ENCODE measurements at places on chromosomes 5 and 9. TPM values are rescaled to one million over a fixed set of nuclear protein-coding genes. Genes with fewer than 3 reads are reported as not detected.

GRCh38 chr5:88964831-88965230 is 81.8 kb upstream of the MEF2C start:
- H3K4me1 ChIP-seq = no peaks in the 10 kb centered on the region
- no peak overlapping the region for H3K27ac ChIP-seq
- H3K4me3 ChIP-seq = no peak overlapping the region
- no peak for DNase-seq
- no peaks in the 10 kb centered on the region for H3K27me3 ChIP-seq
- no peaks in the 10 kb centered on the region for H3K36me3 ChIP-seq

FBXL7 gene
- 20.5 TPM for total RNA-seq

DNA sequence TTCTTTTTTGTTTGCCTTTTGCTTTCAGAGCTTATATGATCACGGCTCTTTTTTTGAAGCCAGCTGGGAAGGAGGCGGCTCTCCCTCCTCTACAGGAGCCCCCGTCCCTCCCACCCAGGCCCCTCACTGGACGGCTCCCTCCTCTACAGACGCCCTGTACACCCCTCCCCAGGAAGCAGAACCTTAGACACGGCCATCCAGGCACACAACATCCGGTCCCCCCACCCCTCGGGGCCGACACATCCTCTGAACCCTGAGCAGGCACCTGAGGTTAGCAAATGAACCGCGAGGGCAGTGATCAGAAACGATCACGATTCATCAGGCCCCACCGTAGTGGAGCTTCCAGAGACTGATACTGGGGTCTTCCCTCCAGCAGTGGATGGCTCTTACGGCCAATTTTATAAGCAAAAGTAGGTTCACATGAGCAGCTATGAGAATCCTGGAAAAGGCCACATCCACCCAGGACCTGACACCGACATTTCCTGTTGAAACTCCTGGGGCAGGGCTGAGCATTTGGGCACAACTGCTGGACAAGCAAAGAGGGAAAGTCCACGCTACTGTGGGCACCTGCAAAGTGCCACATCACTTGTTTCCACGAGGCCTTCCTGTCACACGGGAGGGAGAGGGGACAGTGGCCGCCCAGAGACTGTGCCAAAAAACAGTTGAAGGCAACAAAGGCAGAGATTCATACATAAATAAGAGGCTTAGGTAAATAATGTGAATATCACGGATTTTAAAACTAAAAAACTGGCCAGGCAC is 78.9 kb downstream of the SEMA4D start:
- no peaks in the 10 kb centered on the region for H3K36me3 ChIP-seq
- H3K27me3 ChIP-seq = no peaks in the 10 kb centered on the region
- peaks cover 4% of the 10 kb centered on the region for H3K4me1 ChIP-seq
- H3K27ac ChIP-seq = no peak overlapping the region
- DNase-seq = no peak

ZDHHC21 gene
- total RNA-seq = 5.4 TPM

DNA sequence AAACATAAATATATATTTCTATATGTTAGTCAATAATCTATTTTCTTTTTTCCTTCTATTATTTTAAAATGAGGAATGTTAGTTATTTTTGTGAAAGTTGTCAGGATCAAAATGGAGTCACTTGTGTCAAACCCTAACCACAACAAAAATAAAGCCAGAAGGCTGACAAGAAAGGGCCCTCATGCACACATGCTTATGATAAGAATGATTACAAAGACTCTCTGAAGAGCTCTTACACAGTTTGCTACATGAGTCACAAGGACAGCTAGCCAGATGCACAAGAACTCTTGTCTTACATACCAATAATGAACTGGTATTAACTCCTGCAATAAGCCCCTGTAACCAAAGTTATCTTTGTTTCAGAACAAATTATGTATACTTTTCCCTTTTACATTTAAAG is 64.7 kb downstream of the GGTA1 start:
- H3K4me3 ChIP-seq = no peak overlapping the region
- H3K36me3 ChIP-seq = no peaks in the 10 kb centered on the region
- peaks cover 3% of the 10 kb centered on the region for H3K4me1 ChIP-seq
- DNase-seq = no peak
- H3K27me3 ChIP-seq = no peaks in the 10 kb centered on the region

- no peaks in the 10 kb centered on the region for H3K4me1 ChIP-seq
- no peak overlapping the region for H3K27ac ChIP-seq
- H3K27me3 ChIP-seq = peaks cover 3% of the 10 kb centered on the region
Measured at GRCh38 chr5:174145091-174145490, 99.6 kb downstream of the NSG2 start.

PCDHB5 gene
- total RNA-seq = 6.4 TPM

FCHSD1 gene
- total RNA-seq = 2.4 TPM

- no peaks in the 10 kb centered on the region for H3K4me1 ChIP-seq
- no peak overlapping the region for H3K4me3 ChIP-seq
- no peak overlapping the region for H3K27ac ChIP-seq
- H3K36me3 ChIP-seq = no peaks in the 10 kb centered on the region
- H3K27me3 ChIP-seq = no peaks in the 10 kb centered on the region
Measured at GRCh38 chr5:171743436-171744076, 42.1 kb upstream of the SMIM23 start.

GRCh38 chr5:176562189-176562588 is 13.0 kb downstream of the CDHR2 start:
- no peak for DNase-seq
- H3K4me1 ChIP-seq = no peaks in the 10 kb centered on the region
- no peak overlapping the region for H3K4me3 ChIP-seq
- no peak overlapping the region for H3K27ac ChIP-seq
- H3K36me3 ChIP-seq = no peaks in the 10 kb centered on the region

DNA sequence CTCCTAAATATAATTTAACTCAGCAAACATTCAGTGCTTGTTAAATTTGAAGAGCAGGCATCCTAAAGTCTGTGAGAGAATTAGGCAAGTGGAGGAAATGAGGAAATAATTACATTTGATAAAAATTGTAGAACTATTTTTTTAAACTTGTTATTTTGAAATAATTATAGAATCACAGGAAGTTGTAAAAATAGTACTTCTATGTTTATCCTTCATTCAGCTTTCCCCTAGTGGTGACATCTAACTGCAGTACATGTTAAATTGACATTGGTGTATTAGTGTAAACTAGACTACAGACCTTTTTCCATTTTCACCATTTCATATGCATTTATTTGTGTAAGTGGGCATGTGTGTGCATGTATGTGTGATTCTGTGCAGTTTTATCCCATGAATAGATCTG is 51.6 kb downstream of the F2RL2 start:
- no peaks in the 10 kb centered on the region for H3K36me3 ChIP-seq
- H3K4me1 ChIP-seq = no peaks in the 10 kb centered on the region
- H3K27me3 ChIP-seq = no peaks in the 10 kb centered on the region
- H3K27ac ChIP-seq = no peak overlapping the region
- no peak overlapping the region for H3K4me3 ChIP-seq
- DNase-seq = no peak

- no peak for DNase-seq
- H3K4me1 ChIP-seq = no peaks in the 10 kb centered on the region
- H3K27me3 ChIP-seq = no peaks in the 10 kb centered on the region
- no peak overlapping the region for H3K4me3 ChIP-seq
Measured at GRCh38 chr9:130185490-130186031, 13.4 kb downstream of the NCS1 start.

SEC61B gene
- 32.3 TPM for total RNA-seq

MELK gene
- 0.27 TPM for total RNA-seq

DNA sequence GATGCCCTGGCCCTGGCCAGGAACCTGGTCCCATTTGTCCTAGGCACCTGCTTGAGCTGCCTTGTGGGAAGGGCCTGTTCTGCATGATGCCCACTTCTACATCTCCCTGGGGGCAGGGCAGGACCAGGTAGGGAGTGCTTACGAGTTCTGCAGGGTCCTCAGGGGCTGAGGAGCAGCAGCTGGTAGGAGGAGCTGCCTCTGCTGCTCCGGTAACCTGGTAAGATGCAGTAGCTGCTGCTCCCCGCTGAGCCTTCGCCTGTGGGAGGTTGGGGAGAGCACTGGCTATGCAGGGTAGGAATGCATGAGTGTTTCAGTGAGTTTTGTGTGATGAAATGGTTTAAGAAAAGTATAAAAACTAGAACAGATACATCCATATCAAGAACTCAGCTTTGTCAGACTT is 13.6 kb downstream of the LRRC8A start:
- H3K27me3 ChIP-seq = no peaks in the 10 kb centered on the region
- peaks cover 50% of the 10 kb centered on the region for H3K36me3 ChIP-seq
- peaks cover 46% of the 10 kb centered on the region for H3K4me1 ChIP-seq
- H3K4me3 ChIP-seq = no peak overlapping the region
- DNase-seq = no peak

DNA sequence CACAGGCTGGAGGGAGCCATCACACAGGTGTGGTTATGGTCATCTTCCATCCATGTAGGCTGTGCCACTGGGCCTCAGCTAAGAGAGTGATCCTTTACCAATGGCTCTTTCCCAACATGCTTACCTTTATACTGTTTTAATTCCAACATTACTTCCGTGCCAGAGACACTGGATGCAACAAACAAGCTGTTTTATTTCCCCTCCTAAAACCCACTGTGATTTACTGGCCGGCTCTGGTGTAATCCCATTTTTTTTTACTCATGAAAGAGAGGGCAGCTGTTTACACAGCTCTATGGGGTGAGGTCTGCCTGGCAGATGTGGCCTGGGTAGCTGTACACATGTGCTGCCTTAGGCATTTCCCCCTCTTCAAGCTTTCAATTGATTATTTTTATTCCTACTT is 58.5 kb downstream of the MACROH2A1 start:
- peaks cover 4% of the 10 kb centered on the region for H3K4me1 ChIP-seq
- no peak overlapping the region for H3K27ac ChIP-seq
- peaks cover 96% of the 10 kb centered on the region for H3K36me3 ChIP-seq
- no peak overlapping the region for H3K4me3 ChIP-seq

- DNase-seq = no peak
- no peak overlapping the region for H3K4me3 ChIP-seq
- no peaks in the 10 kb centered on the region for H3K27me3 ChIP-seq
- H3K36me3 ChIP-seq = no peaks in the 10 kb centered on the region
Measured at GRCh38 chr5:157069949-157070348, 11.0 kb upstream of the HAVCR1 start.

FOXD4L3 gene
- total RNA-seq = not detected

PCDHGC4 gene
- 2.9 TPM for total RNA-seq

RALGDS gene
- total RNA-seq = 29.4 TPM

CER1 gene
- total RNA-seq = not detected

ADGRD2 gene
- total RNA-seq = not detected

DNA sequence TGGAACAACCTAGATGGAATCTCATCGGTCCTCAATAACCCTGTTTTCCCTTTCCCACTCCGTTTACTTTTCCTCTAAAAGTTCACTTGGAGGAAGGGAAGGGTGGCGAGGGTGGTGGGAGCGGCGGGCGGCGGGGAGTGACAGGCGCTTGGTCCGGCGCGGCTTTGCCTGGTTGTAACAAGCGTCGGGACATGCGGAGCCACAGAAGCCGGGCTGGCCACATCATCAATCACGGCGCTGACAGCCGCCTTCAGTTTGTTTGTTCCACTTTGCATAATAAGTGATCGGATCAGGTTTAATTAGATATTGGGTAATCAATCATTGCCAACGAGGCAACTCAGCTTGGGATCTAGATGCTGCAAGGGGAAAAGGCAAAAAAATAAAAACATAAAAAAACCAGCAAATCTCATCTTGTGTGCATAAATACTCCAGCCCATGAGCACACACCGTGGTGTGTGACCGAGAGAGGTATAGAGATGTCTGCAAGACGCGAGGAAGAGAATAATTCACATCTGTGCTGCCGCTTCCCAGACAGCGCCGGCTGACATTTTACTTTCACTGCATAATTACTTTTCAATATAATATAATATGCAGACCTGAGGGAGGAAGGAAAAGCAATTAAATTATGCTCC is 396.2 kb upstream of the IRX4 start:
- H3K4me3 ChIP-seq = no peak overlapping the region
- no peak for DNase-seq
- H3K4me1 ChIP-seq = no peaks in the 10 kb centered on the region
- no peaks in the 10 kb centered on the region for H3K27me3 ChIP-seq
- no peaks in the 10 kb centered on the region for H3K36me3 ChIP-seq

SOHLH1 gene
- total RNA-seq = not detected

All from heart left ventricle (tissue), 16 donors.